ENCODE measurements at places on chromosomes 13 and 19.
A peak's percentile ranks its signal among the peaks of the same experiment; 100 is the strongest.

DNA sequence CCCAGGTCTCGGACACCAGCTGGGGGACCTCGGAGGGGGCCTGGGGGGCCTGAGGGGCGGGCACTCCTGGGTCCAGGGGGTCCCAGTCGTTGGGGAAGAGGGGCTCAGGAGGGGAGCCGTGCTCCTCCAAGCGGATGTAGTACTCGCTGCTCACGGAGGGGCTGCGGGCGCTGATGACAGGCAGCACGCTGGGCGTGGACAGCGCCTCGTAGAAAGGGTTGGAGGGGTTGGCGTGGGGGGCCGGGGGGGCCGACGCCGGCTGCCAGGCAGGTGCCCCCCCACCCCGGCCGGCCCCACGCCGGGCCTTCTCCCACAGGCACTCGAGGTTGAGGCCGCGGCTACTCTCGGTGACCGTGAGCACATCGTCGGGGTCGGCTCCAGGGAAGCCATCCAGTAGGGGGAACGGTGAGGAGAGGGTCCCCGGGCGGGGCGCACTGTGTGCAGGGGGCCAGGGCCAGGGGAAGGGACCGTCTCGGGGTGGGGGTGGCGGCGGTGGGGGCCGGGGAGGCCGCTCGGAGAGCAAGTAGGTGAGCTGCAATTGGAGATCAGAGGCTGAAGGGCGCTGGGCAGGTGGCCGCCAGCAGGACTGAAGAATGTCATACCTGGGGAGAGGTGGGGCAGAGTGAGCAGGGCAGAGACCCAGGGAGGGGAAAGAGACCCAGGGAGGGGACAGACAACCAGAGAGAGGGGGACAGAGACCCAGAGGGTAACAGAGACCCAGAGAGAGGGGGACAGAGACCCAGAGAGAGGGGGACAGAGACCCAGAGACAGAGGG, 12.1 kb downstream of the LMTK3 start:
- DNase-seq = no peak

DNA sequence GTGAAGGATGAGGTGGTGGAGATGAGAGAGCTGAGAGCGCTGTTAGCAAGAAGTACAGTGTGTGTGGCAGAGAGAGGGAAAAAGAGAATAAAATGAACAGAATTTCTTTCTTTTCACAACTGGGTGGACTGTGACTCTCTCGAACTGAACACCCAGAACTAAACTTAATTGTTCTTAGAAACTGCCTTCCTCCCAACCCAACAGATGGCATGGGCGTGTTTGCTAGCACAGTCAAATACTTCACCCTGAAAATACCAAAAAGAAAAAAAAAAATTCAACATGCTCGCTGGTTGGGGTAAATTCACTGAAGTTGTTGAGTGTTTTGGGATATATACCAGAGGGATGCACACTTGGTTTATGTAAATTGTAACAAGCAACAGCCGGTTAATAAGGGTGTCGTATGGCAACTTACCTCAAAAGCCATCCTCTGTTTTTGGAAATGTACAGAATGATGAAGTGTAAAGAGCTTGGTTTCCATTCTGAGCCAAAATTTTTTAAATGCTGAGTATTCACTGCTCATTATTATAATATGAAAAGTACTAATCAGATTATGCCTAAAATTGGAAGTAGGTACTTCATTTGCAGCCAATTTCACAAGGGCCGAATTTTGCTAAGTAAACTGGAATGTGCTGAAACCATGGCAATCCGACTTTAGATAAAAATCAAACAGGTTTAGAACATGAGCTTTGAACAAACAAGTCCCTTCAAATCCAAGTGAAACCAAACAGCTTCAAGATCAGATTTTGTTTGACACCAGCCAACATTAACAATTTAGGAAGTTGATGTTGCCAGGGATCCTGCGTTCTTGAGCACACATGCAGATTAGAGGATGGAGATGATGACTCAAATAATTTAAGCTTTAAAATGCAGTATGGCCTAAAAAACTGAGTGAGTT, 115.8 kb downstream of the ZIC5 start:
- DNase-seq = no peak

- DNase-seq = no peak
These were observed 1.3 kb downstream of the ZNF616 start for GRCh38 chr19:52138278-52138982.

DNA sequence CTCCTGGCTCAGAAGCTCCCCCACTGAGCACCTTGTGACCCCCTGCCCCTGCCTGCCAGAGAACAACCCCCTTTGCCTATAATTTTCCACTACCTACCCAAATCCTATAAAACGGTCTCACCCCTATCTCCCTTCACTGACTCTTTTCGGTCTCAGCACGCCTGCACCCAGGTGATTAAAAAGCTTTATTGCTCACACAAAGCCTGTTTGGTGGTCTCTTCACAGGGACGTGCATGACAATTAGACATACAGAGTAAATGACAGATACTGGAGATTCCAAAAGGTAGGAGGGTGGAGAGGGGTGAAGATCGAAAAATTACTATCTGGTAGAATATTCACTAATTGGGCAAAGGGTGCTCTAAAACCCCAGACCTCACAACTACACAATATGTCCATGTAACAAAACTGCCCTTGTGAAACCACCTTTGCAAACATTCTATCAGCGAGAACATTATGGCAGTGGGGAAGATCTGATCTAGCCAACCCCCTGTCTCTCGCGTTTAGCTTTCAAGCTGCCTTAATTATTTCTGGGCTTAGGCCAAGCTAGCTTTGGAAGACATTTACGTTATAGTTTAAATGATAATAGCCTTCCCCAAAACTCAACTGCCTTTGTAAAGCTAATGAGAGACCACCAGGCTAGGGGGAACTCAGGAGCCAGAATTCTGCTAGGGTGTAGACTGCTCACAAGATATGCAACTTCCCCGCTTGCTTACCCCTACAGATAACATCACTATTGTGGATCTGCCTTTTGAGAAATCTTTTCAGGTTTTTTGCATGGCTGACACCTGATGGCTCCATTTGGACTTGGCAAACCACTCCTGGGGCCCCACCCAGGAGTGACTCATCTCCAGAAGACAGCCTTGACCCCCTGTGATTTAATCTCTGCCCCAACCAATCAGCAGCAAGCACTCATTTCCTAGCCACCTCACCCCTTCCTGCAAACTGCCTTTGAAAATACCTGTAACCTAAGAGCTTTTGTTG, 1534.0 kb upstream of the SPRY2 start:
- DNase-seq = no peak

GRCh38 chr19:28014615-28015405, 1198.1 kb downstream of the UQCRFS1 start:
- DNase-seq = no peak

- peak; percentile 51 for DNase-seq
These were observed 436 bp upstream of the BBC3 start for GRCh38 chr19:47231215-47232054.

GRCh38 chr19:34291235-34291634, 36.9 kb downstream of the GARRE1 start:
- no peak for DNase-seq

DNA sequence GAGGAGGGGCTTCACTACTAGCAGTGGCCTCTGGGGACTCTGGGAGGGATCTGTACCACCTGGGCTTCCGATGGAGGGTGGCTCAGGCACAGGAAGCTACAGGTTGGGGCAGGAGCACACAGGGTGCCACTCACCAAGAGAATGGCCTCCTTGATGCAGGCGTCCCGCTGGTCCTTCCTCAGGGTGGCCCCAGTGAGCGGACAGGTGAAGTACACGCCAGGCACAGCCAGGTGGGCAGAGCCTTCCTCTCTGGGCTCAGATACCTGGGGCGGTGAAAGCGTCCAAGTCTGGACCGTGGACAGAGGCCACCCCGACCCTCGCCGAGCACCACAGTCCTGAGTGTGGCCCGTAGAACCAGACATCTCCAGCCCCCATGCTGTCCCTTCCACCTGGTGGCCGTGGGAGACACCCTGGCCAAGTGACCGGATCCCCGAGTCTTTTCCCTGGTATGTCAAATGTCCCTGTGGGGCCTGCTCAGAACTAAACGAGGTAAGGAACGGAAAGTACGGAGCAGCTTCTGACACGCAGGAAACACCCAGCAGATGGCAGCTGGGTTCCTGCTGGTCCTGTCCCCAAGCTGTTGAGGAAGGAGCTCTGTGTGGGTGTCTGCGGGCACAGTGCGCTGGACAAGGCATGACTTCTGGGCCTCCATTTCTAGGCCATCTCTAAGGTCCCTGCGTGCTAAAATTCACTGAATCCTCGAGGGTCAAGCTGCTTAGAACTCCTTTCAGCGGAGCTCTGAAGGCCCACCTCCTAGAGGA, 5.2 kb downstream of the UBXN6 start:
- DNase-seq = no peak

GRCh38 chr13:24741791-24742190, 22.2 kb upstream of the RNF17 start:
- no peak for DNase-seq

- no peak for DNase-seq
These were observed 394.3 kb upstream of the HTR2A start for GRCh38 chr13:47291107-47291656.

DNA sequence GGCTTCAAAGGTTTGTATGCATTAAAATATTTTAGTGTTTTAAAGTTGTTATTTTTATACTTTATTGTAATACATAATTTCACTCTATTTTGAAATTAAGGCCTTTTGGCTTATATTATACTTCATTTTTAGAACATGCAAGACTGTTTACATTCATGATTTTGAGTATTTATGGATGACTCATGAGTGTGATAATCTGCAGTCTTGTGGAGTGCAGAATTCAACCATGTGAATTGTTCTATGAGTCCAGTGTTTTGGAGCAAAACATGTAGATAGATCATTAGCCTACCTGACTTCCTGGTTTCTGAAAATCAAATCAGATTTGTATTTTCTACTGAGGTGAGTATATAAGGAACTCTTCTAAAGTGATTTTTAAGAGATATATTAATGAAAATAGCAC, 241.8 kb downstream of the PCCA start:
- DNase-seq = peak; percentile 13

GRCh38 chr19:27750391-27751043, 1462.4 kb downstream of the UQCRFS1 start:
- no peak for DNase-seq

Data from non-pigmented ciliary epithelial cell (primary cell).